Small intestine (tissue), 16 donors: ENCODE measurements at places on chromosomes 11 and 22. TPM values are rescaled to one million over a fixed set of nuclear protein-coding genes. Genes with fewer than 3 reads are reported as not detected.

The AGBL2 gene
- polyA plus RNA-seq, result 13.2 TPM

The C11orf97 gene
- polyA plus RNA-seq, result not detected

- no peak for DNase-seq
Observed at GRCh38 chr22:37298748-37299495, 16.6 kb downstream of the CYTH4 start.

- peak; percentile 52 for DNase-seq
Observed at GRCh38 chr11:123103326-123103980, 41.5 kb upstream of the HSPA8 start.

- DNase-seq, result no peak
Observed at GRCh38 chr22:49673048-49673447, 154.6 kb downstream of the BRD1 start.

- peak; percentile 83 for DNase-seq
Observed at GRCh38 chr22:46803031-46803880, 40.8 kb downstream of the TBC1D22A start.
